Left colon (tissue), 2 donors: ENCODE measurements at places on chromosomes 5 and 9.

DNA sequence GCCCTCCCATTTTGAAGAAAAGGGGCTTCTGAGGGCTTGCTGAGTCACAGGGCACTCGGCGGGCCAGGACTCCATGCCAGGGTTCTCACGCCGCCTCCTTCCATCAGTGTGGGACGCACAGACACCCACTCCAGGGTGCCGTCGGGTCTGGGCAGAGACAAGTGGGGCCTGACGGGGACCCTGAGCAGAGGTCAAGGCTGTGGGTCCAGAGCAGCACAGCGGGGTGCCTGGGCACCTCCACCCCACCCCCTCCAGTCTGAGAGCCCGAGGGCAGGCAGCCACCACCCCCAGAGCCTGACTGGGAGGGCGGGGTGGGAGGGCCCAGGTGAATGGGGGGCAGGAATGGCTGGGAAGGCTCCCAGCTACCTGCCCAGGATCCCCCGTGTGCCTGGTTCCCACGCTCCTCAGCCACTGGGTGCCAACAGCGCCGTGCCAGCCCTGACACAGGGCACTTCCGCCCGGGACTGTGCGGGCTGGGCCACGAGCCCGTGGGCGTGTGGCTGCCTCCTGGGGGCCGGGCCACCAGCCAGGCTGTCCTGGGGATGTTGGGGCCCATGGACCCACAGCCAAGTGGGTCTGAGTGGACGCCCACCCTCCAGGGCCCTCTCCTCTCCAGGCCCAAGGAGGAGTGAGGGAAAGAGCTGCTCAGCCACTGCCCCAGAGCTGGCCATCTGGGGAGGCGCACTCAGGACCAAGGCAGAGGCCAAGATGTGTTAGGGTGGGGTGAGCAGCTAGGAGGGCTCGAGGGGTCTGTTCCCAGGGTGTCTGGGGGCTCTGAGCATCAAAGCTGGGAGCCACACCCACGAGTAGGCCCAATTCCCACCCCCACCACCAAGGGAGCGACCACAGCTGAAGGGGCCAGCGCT lies 10.1 kb upstream of the NRARP start:
- peak; percentile 50 for DNase-seq

GRCh38 chr5:61402244-61402823 lies 70.3 kb downstream of the ZSWIM6 start:
- DNase-seq = no peak

- no peak for DNase-seq
Measured at GRCh38 chr9:70133253-70134208, 89.9 kb downstream of the MAMDC2 start.

GRCh38 chr5:112142769-112143270 lies 276.3 kb downstream of the EPB41L4A start:
- DNase-seq = no peak

DNA sequence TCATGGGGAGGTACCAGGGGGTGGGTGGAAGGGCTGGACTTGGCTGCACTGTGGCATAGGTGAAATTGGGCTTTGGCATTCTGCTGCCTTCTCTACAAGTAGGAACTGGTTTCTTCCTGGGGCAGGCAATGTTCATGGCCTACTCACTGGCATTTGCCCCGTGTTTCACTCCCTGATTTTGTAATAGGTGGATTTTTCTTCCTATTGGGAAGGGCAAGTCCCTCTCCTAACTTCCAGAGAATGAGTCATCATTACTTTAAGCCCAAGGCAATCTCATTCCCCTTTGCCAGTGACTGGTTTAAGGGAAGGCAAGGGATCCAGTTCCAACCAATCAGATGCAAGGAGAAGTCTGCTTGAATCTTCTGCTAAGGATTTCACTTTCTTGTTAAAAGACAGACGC lies 67.9 kb upstream of the ANKRD55 start:
- no peak for DNase-seq

DNA sequence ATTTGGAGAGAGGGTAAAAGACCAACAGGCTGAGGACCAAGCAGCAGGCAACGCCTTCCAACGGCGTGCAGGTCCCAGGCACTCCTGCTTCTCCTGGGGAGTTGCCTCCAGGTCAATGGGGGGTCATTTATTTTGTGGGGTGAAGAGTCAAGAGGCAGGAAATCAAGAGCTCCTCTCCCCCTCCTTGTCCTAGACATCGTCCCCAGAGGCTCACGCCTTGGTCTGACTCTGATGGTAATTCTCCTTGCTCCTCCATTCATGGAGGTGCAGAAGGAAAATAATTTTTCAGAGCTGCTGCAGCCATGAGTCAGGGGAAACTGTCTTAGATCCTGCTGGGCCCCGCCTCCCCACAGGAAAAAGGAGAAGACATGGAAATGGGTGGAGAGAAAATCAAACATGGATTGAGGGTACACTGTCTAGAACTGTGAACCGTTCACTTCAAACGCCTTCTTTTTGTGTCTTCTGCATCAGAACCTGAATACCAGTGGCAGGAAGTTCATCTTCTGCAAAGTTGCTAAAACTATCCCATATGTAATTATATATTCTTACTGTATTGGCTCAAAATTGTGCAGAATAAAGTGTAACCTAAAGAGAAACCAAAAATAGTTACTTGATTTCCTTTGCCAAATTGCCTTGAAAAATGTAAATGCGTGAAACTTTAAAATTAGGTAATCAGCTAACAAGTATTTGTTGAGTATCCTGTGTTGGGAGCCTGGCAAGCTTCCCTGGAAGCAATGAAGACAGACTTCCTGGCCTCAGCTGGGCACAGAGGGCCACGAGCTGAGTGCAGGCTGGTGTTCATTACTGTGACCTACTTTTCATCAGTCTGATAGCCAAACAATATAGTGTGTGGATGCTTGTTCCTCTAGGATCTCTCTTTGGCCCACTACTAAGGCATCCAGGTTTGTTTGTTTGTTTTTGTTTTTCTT lies 142.0 kb downstream of the CMYA5 start:
- DNase-seq = no peak

DNA sequence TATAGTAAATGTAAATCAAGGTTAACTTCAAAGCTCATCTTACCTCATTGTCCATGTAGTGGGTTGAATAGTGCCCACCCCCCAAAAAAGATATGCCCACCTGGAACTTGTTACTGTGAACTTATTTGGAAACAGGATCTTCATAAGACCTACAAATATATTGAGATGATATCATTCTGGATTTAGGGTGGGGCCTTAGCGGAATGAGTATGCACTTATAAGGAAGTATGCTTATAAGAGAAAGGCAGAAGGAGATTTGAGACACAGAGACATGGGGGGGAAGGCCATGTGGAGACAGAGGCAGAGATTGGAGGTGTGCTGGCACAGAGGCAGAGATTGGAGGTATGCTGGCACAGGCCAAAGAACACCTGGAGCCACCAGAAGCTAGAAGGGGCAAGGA lies 2.6 kb upstream of the PRRC1 start:
- DNase-seq = no peak

DNA sequence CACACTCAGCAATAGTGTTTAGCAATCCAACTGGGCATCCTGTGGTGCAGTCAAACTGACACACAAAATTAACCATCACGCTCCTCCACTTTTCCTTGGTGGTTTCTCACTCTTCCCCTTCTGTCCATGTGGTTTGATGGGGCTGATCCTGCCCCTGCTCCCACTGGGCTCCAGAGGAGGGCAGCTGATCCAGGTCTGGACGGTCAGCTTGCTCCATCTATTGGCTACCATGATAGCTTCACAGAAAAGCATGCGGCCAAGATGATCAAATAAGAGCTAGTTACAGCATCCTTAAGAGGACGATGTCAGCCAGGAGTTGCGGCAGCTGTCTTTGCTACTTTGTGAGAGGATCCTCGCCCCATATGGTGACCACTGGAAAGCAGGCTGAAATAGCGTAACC lies 29.6 kb upstream of the RANBP17 start:
- no peak for DNase-seq

DNA sequence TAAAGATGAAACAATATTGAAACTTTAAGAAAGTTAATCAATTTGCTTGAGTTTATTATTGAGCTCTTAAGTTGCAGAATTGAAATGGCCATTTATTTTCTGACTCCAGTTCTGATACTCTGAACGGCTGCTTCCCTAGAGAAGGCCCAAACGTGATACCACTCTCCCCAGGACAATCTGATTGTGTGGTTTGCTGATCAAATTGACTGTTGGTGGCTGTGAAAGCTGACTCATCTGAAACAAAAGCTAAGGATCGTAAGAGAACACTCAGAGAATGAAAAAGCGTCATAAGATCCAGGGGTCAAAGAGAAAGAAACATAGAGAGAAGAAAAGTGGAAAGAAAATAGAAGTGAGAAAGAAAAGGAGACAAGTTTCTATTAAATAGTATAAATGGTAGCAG lies 147.2 kb downstream of the IZUMO3 start:
- DNase-seq = no peak

GRCh38 chr9:99828417-99829176 lies 6.9 kb downstream of the NR4A3 start:
- no peak for DNase-seq

- DNase-seq = peak; percentile 47
Measured at GRCh38 chr9:114504341-114505186, 709 bp downstream of the WHRN start.

DNA sequence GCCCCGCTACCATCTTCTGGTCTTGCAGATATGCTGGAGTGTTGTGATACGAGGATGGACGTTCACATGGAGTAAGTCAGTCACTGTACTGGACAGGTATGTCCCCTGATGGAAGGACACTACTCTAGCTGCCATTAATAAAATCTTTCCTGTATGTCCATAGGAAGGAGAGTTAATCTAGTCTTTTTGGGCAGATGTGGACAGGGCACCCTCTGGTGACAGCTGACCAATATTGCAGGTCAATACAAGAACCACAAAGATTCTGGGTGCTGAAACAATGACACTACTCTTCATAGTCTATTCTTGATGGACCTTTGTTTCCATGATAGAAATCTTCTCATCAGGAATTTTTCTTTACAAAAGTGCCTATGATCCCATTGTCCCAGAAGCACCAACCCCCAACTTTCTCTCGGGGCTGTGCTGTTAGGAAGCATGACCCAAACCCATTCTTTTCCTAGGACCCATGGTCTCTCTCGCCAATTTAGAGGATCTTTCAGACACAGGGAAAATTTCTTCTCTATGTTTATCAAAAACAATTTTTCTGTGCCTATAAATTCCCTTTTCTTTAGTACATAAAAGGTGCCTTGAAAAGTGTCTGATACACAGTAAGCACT lies 376.9 kb downstream of the DTWD2 start:
- no peak for DNase-seq

DNA sequence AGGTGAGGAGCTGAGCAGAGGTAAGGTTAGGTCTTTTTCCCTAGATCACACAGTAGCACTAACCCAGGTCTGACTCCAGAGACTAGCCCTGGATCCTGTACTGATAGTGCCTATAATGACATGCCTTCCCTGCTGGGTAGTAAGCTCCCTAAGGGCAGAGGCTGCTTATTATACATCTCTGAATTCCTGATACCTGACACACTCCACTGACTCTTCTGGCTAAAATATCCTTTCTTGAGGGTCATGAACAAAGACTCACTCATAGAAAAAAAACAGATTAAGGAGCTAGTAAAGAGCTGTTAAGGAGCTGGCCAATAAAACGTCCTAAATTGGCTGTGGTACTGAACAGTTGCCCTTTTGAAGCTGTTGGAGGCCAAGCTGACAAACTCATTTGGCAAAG lies 149.0 kb upstream of the ITGA1 start:
- no peak for DNase-seq

GRCh38 chr9:7973123-7973522 lies 173.5 kb upstream of the DMAC1 start:
- DNase-seq = no peak

GRCh38 chr5:181164076-181164952 lies 16.9 kb downstream of the OR2V2 start:
- no peak for DNase-seq

- DNase-seq = no peak
Measured at GRCh38 chr9:123225995-123226394, 42.4 kb downstream of the STRBP start.

- DNase-seq = no peak
Measured at GRCh38 chr9:34443976-34444375, 14.4 kb downstream of the FAM219A start.

DNA sequence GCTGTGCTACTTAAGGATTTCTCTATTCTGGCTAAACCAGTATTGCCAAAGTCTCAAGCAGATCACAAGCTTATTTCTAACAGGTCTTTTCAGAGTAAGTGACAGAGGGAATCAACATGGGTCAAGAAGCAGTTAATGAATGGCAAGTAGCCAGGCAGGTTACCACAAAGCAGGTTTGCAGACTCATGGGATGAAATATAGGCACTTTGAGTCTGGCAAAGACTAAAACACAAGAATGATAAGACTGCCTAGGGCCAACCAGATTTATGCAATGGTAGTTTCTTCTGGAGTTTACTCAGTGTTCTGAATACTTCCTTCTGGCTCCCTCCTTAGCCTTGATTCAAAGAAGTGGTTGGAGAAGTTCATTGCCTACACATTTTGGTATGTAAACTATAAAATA lies 3.6 kb downstream of the HMGCS1 start:
- DNase-seq = no peak

- DNase-seq = no peak
Measured at GRCh38 chr5:155532621-155533311, 519.2 kb downstream of the KIF4B start.

- peak; percentile 29 for DNase-seq
Measured at GRCh38 chr9:2583308-2584013, 38.1 kb upstream of the VLDLR start.

DNA sequence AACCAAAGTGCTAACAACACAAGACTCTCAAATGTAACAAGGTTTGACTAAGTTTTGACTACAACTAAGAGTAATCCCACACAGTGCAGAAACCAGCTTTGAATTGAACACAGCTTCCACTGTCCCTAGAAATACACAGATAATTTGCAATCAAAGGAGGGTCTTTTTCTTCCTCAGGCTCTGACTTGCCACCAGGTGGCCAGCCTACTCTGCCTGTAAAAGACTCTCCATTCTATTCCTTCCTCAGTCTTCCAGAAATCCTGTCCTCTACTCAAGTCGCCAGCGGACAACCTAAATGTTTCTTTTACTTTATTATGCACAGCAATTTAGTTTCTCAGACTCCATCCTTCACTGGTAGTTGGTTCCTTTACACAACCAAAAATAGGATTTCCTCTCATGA lies 32.2 kb upstream of the MCTP1 start:
- no peak for DNase-seq

- no peak for DNase-seq
Measured at GRCh38 chr5:64900618-64901017, 131.9 kb downstream of the CWC27 start.

DNA sequence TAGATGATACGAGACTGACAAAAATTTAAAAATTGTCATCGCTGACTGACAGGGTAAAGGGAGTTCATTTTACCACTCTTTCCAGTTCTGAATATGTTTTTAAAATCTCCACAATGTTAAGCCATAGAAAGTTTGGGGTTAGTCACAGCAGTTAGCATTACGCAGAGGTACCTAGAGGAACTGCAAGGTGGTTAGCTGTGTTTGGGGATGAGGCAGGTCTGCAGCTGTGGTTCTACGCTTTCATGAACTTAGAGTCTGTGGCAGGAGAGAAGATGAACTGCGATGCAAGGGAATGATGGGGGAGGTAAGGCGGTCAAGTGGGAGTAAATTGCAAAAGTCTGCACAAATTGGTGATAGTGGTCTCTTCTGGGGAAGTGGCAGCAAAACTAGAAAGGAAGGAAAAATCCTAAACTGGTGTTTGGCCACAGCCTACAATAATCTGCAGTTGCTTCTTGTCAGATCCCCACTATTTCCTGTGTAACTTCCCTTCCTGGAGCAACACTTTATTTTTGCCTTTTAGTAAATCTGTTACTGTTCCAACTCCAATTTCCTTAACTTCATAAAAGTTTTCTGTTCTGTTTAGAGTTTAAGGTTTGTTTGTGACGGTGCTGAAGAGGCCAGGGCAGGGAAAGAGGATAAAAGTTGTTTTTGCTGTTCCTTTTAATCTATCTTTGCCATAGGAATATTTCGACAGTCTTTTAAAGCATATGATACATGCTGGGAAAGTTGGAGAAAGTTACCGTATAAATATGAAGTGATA lies 38.6 kb upstream of the SNX2 start:
- DNase-seq = no peak

- no peak for DNase-seq
Measured at GRCh38 chr9:36154331-36154952, 14.7 kb upstream of the CCIN start.
